T-cell (primary cell): ENCODE measurements at places on chromosomes 1 and 21. TPM values are rescaled to one million over a fixed set of nuclear protein-coding genes. Genes with fewer than 3 reads are reported as not detected.

Gene FYB2
- not detected for total RNA-seq

Gene TAS1R1
- not detected for total RNA-seq

Gene ZMYND12
- total RNA-seq, result 1.3 TPM

GRCh38 chr21:42939582-42940413, 14.4 kb upstream of the ERVH48-1 start:
- H3K27ac ChIP-seq, result no peak overlapping the region
- H3K36me3 ChIP-seq, result no peaks in the 10 kb centered on the region
- no peak for DNase-seq
- H3K27me3 ChIP-seq, result no peaks in the 10 kb centered on the region

GRCh38 chr21:27831816-27832569, 865.1 kb upstream of the ADAMTS5 start:
- no peaks in the 10 kb centered on the region for H3K27me3 ChIP-seq
- DNase-seq, result no peak
- H3K36me3 ChIP-seq, result no peaks in the 10 kb centered on the region
- no peaks in the 10 kb centered on the region for H3K4me1 ChIP-seq
- H3K4me3 ChIP-seq, result no peak overlapping the region

GRCh38 chr21:45824546-45825215, 156.9 kb upstream of the COL6A1 start:
- no peaks in the 10 kb centered on the region for H3K27me3 ChIP-seq
- H3K36me3 ChIP-seq, result no peaks in the 10 kb centered on the region
- H3K4me1 ChIP-seq, result no peaks in the 10 kb centered on the region
- no peak for DNase-seq
- H3K27ac ChIP-seq, result no peak overlapping the region

DNA sequence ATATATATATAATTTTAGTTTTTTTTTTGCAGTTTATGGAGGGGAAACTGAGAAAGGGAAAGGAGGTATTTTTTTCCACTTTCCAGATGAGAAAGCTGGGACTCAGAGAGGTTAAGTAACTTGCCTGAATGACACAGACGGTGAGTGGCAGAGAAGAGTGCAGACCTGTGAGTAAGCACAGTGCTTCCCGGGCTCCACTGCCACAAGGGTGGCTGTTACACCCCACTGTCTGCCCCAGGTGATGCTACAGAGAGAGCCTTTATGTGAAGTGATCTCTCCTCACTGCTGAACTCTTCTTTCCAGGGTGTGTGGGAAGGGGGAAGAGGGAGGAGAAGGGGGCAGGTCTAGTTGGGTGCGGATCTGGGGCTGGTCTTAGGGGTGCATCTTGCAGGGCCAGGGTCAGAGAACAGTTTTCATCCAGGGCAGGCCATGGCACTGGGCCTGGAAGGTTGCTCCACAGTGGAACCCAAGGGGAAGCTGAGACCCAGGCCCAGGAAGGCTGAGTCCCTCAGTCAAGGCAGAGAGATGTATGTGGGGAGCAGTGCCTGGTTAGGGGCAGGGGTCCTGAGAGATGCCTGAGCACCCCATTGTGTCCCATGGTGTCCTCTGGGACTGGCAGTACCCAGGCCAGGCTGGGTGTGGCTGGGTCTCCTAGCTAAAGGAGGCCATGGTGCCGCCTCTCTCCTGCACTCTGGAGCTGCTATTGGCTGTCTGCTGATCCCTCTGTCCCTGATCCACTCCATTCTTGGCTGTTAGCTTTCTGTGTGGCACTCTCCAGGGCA, 357.5 kb downstream of the PTPRU start:
- no peak overlapping the region for H3K27ac ChIP-seq
- H3K36me3 ChIP-seq, result no peaks in the 10 kb centered on the region
- no peak for DNase-seq
- no peaks in the 10 kb centered on the region for H3K27me3 ChIP-seq
- H3K4me1 ChIP-seq, result no peaks in the 10 kb centered on the region

GRCh38 chr1:58986996-58987767, 203.3 kb upstream of the JUN start:
- no peak for DNase-seq
- no peak overlapping the region for H3K27ac ChIP-seq
- H3K4me3 ChIP-seq, result no peak overlapping the region
- H3K4me1 ChIP-seq, result no peaks in the 10 kb centered on the region
